ENCODE measurements at places on chromosomes 16 and 17. TPM values are rescaled to one million over a fixed set of nuclear protein-coding genes. Genes with fewer than 3 reads are reported as not detected.

GRCh38 chr16:12334071-12334470 lies 357.5 kb downstream of the SNX29 start:
- no peaks in the 10 kb centered on the region for H3K27me3 ChIP-seq
- DNase-seq: no peak

CCDC137 gene
- 13.4 TPM for polyA plus RNA-seq

DNA sequence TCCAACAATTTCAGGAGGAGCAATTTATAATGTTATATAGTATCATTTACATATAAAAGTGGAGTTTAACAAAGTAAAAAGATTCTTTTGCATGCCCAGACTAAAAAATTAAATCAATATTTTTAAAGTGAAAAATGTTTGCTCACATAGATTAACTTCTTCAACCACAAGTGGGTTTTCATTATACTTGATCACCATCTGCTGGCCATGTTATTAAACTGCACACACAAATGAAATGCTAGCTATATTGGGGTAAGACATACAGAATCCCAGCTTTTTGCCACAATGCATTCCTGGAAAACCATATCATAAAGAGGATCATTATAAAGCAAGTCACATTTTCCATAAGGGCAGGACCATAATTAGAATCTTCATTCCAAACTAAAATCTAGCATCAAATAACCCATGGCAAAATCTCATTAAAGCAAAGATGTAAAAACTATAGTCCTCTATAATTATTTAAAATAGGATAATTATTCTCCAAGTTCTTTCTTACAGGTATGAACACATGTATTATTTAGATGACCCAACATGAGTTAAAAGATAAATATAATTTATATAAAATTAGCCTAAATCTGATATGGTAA lies 26.3 kb downstream of the CEP112 start:
- no peak overlapping the region for H3K27ac ChIP-seq
- H3K4me3 ChIP-seq: no peak overlapping the region
- H3K4me1 ChIP-seq: peaks cover 12% of the 10 kb centered on the region
- no peak for DNase-seq

CHD9NB gene
- polyA plus RNA-seq: 9.5 TPM

SEPTIN12 gene
- polyA plus RNA-seq: not detected

PYY gene
- polyA plus RNA-seq: 185 TPM

GRCh38 chr17:62093188-62094155 lies 28.4 kb upstream of the MED13 start:
- no peaks in the 10 kb centered on the region for H3K27me3 ChIP-seq
- no peaks in the 10 kb centered on the region for H3K36me3 ChIP-seq
- no peak for DNase-seq
- no peaks in the 10 kb centered on the region for H3K4me1 ChIP-seq
- no peak overlapping the region for H3K27ac ChIP-seq

DNA sequence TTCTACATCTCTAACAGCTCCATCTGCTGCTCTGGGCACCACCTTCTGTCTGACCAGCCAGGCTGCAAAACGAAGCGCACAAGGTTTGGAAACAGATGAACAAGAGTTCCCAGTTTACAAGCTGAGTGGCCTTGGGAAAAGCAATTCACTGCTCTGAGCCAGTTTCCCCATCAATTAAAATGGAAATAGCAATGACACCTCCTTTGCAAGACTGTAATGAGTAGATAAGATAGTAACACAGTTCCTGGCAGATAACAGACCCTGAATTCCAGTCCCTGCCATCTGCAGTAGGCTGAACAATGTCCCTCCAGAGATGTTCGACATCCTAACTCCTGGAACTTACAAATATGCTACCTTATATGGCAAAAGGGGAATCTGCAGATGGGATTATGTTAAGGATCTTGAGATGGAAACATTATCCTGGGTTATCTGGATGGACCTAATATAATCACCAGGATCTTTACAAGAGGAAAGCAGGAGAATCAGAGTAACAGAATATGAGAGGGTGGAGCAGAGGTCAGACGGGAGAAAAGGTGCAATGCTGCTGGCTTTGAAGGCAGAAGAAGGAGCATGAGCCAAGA lies 27.9 kb downstream of the CPPED1 start:
- H3K36me3 ChIP-seq: no peaks in the 10 kb centered on the region
- no peaks in the 10 kb centered on the region for H3K4me1 ChIP-seq
- no peaks in the 10 kb centered on the region for H3K27me3 ChIP-seq
- no peak overlapping the region for H3K27ac ChIP-seq
- no peak for DNase-seq
- H3K4me3 ChIP-seq: no peak overlapping the region

DNA sequence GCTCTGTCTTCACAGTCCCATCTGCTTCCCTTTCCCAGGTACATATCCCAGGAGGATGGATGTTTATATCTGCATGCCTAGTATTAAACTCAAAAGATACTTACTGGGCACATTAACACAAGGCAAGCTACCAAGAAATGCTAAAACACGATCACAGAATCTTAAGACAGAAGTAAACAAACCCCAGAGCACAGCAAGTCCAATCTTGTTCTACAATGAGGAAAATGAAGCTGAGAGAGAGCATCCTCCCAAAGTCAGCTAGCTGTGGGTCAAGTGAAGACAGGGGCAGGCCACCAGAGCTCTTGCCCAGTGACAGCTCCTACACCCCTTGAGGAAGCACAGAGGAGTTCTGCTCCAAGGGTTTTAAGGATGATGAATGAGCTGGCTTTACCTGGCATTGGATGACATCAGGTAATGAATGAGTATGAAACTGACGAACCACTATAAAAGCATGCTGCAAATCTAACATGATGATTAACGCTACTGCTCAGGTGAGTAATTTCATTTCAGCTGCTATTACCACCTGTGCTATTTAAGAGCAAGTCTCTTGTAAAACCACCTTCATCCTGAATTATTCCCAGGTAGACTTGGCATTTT lies 20.3 kb downstream of the XPO6 start:
- H3K27me3 ChIP-seq: no peaks in the 10 kb centered on the region
- no peaks in the 10 kb centered on the region for H3K4me1 ChIP-seq
- no peak overlapping the region for H3K27ac ChIP-seq
- no peaks in the 10 kb centered on the region for H3K36me3 ChIP-seq

DNA sequence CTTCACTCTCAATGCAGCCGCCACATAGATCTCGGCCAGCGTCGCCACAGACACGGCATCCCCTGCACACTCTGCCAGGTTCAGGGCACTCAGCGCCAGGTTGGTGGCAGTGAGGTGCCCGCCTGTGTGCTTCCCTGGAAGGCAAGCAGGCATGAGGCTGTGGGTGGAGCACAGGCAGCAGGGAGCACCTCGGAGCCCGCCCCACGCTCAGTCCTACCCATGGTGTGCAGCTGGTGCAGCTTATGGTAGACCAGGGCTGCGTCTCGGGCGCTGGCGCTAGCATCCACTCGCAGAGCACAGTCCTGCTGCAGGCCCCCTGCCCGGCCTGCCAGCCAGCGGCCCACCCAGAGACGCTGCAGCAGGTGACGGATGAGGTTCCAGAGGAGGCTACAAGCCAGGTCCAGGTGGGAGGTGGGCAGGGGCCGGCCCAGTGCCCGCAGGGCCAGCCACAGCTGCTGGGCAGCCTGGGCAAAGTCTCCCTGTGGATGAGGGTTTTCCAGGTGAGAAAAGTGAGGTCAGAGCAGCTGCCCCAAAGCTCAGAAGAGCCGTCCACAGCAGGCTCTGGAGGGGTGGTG lies 20.5 kb downstream of the SREBF1 start:
- DNase-seq: no peak
- no peak overlapping the region for H3K27ac ChIP-seq
- H3K27me3 ChIP-seq: no peaks in the 10 kb centered on the region
- H3K4me1 ChIP-seq: peaks cover 70% of the 10 kb centered on the region
- H3K36me3 ChIP-seq: peaks cover 44% of the 10 kb centered on the region

- DNase-seq: no peak
- H3K4me3 ChIP-seq: no peak overlapping the region
- no peaks in the 10 kb centered on the region for H3K4me1 ChIP-seq
- no peaks in the 10 kb centered on the region for H3K36me3 ChIP-seq
- H3K27ac ChIP-seq: peak overlapping the region; percentile 75
- no peaks in the 10 kb centered on the region for H3K27me3 ChIP-seq
These were observed 10.3 kb downstream of the LYRM1 start for GRCh38 chr16:20910781-20911321.

DNA sequence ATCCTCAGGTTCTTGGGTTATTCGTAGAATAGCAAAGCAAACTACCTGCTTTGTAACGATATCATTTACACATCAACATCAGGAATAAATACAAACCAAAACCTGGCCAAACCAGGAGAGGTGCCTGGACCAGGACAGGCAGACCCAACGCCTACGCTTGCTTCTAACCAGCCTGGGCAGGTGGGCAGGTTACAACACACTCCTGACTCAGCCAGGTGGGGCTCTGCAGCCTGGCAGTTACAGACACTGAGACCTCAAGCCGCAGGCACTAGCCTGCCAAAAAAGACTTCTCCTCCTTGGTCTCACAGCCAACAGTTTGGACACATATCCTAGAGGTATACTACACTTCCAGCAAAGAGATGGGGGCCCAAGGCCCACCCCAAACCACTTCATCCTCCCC lies 14.0 kb downstream of the ANKRD11 start:
- no peaks in the 10 kb centered on the region for H3K36me3 ChIP-seq
- no peak overlapping the region for H3K27ac ChIP-seq
- no peaks in the 10 kb centered on the region for H3K27me3 ChIP-seq
- H3K4me1 ChIP-seq: peaks cover 67% of the 10 kb centered on the region

NT5M gene
- 4.2 TPM for polyA plus RNA-seq

- H3K4me1 ChIP-seq: no peaks in the 10 kb centered on the region
- H3K27me3 ChIP-seq: no peaks in the 10 kb centered on the region
- no peaks in the 10 kb centered on the region for H3K36me3 ChIP-seq
- no peak overlapping the region for H3K27ac ChIP-seq
- no peak for DNase-seq
These were observed 257.6 kb upstream of the CPHXL start for GRCh38 chr16:75983741-75984381.

DNA sequence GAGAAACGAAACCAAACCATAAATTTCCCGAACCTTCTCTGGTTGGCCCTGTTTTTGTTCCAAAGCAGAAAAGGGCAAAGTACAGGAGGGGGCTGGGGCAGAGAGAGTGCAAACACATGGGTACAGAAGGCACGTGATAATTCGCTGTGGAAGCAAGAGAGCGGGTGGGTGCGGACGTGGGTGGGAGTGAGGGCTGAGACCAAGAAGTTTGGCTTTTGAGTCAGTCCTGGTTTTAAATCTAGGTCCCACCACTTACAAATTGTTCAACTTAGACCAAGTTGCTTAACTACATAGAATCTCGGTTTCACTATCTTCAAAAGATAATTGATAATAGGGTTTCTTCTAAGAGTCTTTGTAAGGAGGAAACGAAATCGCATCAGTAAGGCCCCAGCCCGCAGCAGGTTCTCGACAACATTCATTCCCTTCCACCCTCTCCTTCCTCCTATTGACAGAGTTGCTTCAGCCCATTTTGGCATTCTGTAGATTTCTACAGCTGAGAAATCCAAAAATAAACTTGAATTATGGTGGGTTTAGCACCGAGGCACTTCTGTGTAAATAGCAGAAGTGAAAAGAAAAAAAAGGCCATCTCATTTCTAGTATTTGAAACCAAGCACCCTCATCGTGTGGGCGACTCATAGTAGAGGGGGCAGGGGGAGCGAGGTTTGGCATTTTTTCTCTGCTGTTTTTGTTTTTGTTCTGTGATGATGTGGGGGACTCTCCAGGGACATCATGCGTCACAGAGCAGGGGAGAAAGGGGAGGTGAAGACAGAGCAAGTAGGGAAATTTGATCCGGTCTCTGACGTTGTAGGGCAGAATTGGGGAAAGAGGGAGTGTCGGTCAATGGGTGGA lies 33.6 kb upstream of the CCR7 start:
- no peaks in the 10 kb centered on the region for H3K27me3 ChIP-seq
- no peak overlapping the region for H3K27ac ChIP-seq
- DNase-seq: no peak
- H3K36me3 ChIP-seq: no peaks in the 10 kb centered on the region

DCAKD gene
- polyA plus RNA-seq: 14.7 TPM

C17orf107 gene
- under 0.01 TPM for polyA plus RNA-seq

RGS9 gene
- 16.9 TPM for polyA plus RNA-seq

DNA sequence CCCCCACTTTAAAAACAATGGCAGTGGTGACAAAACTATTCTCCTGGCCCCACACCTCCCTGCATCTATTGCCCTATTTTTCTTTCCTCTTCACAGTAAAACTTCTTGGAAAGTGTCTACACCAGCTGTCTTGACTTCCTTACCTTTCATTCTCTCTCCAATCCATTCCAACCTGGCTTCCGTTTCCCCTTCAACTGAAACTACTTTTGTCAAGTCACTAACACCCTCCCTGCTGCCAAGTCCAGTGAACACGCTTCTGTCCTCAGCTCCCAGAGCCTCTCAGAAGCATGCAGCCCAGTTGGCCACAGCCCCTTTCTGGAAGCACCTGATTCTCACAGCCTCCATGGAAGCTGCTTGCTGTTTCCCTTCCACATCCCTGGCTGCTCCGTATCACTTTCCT lies 4.0 kb upstream of the SCN4A start:
- no peak overlapping the region for H3K4me3 ChIP-seq
- no peak for DNase-seq
- H3K4me1 ChIP-seq: no peaks in the 10 kb centered on the region

DNA sequence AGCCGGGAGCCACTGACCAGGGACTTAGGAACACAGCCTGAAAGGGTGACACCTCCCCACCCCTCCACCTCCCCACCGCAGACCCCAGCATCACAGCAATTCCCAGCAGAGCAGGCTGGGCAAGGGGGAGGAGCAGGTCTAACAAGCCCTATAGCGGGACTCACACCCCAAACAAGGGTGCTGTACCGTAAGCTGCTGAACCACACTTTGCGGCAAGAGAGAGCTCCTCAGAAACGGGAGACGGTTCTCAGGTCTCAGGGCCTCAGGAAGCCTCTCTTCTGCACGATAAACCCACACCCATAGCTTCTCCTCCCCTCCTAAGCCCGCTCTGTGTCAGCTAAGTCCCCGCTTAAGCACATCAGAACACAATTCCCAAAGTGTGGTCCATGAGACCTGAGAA lies 11.7 kb upstream of the COTL1 start:
- H3K4me1 ChIP-seq: no peaks in the 10 kb centered on the region
- no peak overlapping the region for H3K27ac ChIP-seq
- no peak overlapping the region for H3K4me3 ChIP-seq

ALDH3A1 gene
- polyA plus RNA-seq: 1.7 TPM

ORC6 gene
- polyA plus RNA-seq: 6.7 TPM

NLGN2 gene
- polyA plus RNA-seq: 8.9 TPM

- no peaks in the 10 kb centered on the region for H3K4me1 ChIP-seq
- DNase-seq: no peak
- H3K27ac ChIP-seq: no peak overlapping the region
- H3K27me3 ChIP-seq: no peaks in the 10 kb centered on the region
These were observed 120.2 kb upstream of the RCVRN start for GRCh38 chr17:10025224-10025623.

- H3K27me3 ChIP-seq: peaks cover 35% of the 10 kb centered on the region
- DNase-seq: peak; percentile 75
- peaks cover 14% of the 10 kb centered on the region for H3K4me1 ChIP-seq
- peak overlapping the region; percentile 34 for H3K4me3 ChIP-seq
- no peaks in the 10 kb centered on the region for H3K36me3 ChIP-seq
- H3K27ac ChIP-seq: no peak overlapping the region
These were observed 39.2 kb downstream of the ZNF778 start for GRCh38 chr16:89256651-89257254.

GRCh38 chr16:21666772-21667171 lies 3.0 kb downstream of the OTOA start:
- H3K36me3 ChIP-seq: no peaks in the 10 kb centered on the region
- DNase-seq: no peak
- H3K27ac ChIP-seq: no peak overlapping the region
- H3K27me3 ChIP-seq: peaks cover 8% of the 10 kb centered on the region

GRCh38 chr17:82242698-82242976 lies 13.8 kb downstream of the SLC16A3 start:
- H3K36me3 ChIP-seq: peaks cover 25% of the 10 kb centered on the region
- H3K27me3 ChIP-seq: no peaks in the 10 kb centered on the region
- DNase-seq: peak; percentile 69

PARD6A gene
- polyA plus RNA-seq: 4.2 TPM

TAT gene
- 0.22 TPM for polyA plus RNA-seq

TRPV3 gene
- 3.1 TPM for polyA plus RNA-seq
